ENCODE measurements at places on chromosomes 1 and 21. TPM values are rescaled to one million over a fixed set of nuclear protein-coding genes. Genes with fewer than 3 reads are reported as not detected.

- DNase-seq = no peak
- no peak overlapping the region for H3K4me3 ChIP-seq
- H3K27me3 ChIP-seq = no peaks in the 10 kb centered on the region
- H3K4me1 ChIP-seq = peaks cover 26% of the 10 kb centered on the region
Observed at GRCh38 chr21:34590520-34590919, 24.4 kb downstream of the RCAN1 start.

DNA sequence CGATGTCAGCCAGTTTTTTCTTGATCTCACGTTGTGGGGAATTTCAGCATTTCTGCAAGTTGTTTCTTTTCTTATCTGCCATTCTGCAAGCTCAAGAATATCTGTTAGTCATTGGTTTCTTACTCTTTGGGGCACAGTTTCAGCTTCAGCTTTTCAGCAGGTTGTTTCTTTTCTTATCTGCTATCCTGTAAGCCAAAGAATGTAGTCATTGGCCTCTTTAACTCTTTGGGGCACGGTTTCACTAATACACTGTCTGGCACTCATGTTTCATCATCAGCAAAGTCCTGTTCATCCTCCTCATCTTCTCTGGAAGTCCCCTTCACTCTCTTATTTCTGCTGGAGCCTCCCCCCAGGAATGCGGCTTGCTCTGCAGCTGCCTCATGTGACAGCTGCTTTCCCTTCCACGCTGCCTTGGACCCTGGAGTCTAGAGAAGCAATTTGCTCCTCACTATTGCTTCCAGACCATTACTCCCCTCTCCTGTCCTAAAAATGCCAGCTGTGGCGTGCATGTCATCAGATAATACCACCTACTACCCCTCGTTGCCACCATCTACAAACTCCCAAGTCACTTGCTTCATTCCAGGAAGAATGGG lies 67.0 kb upstream of the CACNA1E start:
- H3K36me3 ChIP-seq = no peaks in the 10 kb centered on the region
- H3K27me3 ChIP-seq = no peaks in the 10 kb centered on the region
- no peak overlapping the region for H3K27ac ChIP-seq
- DNase-seq = no peak
- no peak overlapping the region for H3K4me3 ChIP-seq

GRCh38 chr1:2104621-2105427 lies 54.6 kb downstream of the PRKCZ start:
- H3K4me3 ChIP-seq = no peak overlapping the region
- H3K4me1 ChIP-seq = no peaks in the 10 kb centered on the region
- H3K27me3 ChIP-seq = no peaks in the 10 kb centered on the region
- DNase-seq = no peak

- no peaks in the 10 kb centered on the region for H3K4me1 ChIP-seq
- no peak for DNase-seq
- no peaks in the 10 kb centered on the region for H3K27me3 ChIP-seq
- H3K36me3 ChIP-seq = no peaks in the 10 kb centered on the region
Observed at GRCh38 chr1:92730476-92730875, 54.4 kb downstream of the EVI5 start.

DNA sequence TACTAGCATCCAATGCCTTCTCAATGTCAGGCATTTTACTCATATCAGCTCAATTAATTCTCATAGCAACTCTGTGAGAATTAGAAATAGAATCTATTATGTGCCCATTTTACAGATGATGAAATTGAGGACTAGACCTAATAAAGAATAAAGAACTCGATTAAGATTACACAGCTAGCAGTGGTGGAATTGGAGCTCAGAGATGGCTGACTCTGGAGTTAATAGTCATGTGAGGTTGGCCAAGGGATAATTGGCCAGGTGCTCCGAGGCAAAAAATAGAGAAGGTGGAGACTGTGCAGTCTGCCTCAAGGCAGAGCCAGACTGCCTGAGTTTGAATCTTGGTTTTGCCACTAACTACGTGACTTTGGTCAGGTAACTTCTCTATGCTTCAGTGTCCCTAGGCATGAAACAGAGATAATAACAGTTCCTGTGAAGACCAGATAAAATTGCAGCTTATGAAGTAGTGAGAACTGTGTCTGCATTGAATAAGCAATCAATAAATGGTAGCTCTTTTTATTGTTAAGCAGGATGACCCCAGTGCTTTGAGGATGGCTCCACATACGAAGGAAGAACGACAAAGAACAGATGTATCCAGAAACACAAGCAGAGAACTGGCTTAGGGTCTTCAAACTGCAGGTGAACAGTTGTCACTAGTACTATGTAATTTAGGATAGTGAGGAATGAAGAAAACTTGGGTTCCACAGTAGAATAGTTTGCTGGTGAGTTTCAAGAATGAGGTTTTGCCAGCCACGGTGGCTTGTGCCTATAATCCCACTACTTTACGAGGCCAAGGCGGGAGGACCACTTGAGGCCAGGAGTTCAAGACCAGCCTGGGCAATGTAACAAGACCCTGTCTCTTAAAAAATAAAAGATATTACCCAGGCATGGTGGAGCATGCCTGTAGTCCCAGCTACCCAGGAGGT lies 6.9 kb upstream of the CCSAP start:
- H3K4me1 ChIP-seq = no peaks in the 10 kb centered on the region
- no peak overlapping the region for H3K27ac ChIP-seq
- H3K36me3 ChIP-seq = no peaks in the 10 kb centered on the region
- no peaks in the 10 kb centered on the region for H3K27me3 ChIP-seq

Gene LCE6A
- not detected for total RNA-seq
